ENCODE measurements at places on chromosomes 3 and 15.

DNA sequence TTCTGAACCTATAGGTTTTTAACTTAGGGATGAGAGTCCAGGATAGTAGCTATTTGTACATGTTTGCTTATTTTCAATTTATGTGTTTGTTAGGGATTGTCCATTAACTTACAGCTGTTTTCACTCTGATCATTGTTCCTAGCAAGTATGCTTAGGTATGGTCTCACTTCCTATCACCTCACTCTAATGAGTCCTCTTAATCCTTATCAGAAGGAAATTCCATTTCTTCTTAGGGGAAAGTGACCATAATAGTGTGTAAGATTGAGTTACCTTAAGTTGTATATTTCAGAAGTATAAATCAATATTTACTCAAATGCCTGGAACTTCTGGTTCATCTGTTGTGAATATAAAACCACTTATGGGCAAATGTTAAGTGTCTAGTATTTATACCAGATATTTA is 53.0 kb downstream of the PIAS1 start:
- no peak for DNase-seq

GRCh38 chr3:106083207-106083606 is 214.4 kb upstream of the CBLB start:
- DNase-seq: no peak

DNA sequence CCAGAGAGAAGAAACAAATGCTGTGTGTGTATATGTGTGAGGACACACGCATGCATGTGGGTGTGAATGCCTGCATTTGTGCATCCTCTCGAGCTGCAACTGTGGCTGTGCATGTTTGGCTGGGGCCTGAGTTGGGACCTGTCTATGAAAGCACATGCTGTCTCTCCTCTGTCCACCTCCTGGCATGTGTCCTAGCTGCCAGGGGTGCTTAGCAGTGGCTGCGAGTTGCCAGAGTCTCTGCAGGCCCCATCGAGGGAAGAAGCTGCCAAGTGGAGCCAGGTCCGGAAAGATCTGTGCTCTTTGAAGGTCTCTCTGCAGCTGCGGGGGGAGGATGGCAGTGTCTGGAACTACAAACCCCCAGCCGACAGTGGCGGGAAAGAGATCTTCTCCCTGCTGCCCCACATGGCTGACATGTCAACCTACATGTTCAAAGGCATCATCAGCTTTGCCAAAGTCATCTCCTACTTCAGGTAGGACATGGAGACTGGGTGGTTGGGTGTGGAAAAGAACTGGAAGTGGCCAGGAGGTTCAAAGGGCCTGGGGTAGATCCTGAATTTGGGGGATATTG is 30.7 kb downstream of the NR1I2 start:
- DNase-seq: no peak

GRCh38 chr3:172166890-172167289 is 127.5 kb downstream of the FNDC3B start:
- no peak for DNase-seq

DNA sequence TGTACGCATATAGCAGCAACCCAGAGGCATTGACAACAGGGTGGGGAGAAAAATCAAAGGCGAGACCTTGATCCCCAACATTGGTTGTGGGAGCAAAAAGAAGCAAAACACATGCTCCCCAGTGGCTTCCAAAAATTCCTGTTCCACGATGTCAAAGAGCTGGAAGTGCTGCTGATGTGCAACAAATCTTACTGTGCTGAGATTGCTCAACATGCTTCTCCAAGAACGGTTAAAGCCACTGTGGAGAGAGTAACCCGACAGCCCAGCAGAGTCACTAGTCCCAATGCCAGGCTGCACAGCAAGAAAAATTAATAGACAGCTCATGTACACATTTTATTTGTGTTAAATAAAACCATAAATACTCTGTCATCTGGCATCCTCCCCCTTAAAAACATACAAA is 179.9 kb upstream of the PFN2 start:
- no peak for DNase-seq

DNA sequence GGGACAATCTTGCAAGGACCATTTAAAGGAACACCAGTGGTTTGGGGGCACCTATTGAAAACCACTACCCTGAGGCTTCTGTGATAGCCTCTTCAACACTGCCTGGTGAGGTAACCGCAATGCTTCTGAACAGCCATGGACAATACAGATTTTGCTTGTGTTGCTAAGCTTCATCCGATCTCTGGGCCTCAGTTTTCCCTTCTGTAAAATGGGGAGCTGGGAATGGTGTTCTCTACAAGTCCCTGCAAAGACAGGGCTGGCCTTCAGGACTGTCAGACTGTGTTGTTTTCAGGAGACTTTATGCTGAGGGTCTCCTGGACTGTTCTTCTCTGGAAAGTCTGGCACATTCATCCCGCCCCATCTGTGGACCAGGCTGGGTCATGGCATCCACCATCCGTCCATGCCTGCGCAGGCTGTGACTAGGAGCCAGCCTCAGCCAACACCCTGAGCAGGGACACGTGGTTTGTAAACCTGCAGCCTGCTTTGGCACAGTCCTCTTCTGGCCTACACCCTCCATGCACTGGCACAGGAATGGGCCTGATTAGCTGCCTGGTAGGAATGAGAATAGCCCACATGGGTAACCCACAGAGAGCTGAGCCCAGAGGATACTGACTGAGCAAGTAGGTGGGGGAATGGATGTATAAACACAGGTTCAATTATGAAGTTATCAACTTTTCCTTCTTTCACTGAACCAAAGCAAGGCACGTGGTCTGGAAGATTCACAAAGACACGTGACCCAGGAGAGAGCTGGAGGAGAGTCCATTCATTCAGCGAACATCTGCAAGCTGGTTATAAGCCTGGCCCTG is 55.3 kb downstream of the ROPN1B start:
- no peak for DNase-seq

DNA sequence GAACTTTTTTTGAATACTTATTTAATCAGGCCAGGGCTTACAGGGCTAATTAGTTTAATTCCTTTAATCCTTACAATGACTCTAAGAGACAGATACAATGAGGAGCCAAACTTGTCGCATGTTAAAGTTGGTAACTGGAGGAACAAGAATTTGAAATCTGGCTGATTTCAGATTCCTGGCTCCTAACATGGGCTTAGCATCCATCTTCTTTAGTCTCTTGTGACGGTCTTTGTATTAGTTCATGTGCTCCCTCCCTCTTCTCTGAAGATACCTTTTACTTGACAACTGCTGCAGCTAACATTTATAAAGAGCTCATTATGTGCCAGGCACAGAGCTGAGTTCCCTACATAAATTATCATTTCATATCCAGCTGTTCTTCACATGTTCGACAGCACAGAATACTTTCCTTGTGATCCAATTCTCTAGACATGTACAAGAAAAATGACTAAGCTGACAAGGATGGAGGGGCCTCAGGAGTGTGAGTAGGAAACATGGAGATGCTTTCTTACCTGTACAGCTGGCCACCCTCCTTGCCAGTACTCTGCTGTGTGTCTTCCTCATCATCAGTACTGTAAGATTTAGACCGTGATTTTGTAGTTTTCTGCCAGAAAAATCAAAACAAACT is 206.8 kb upstream of the STRIT1 start:
- no peak for DNase-seq

DNA sequence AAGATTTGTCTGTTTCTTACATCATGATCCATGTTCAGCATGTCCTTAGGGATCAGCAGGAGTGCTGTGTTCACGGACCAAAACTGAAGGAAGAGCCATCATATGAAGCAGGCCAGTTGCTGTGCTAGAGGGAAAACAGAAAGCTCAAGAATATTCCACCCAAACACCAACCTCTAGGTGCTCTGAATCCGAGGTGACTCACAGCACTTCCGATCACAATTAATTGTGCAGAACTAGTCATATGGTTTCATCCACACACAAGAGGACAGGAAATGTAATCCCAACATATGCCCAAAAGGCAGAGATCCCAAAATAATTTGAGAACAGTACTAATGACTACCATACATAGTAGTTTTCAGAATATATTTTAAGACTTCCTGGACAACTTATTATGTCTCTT is 257.9 kb upstream of the KCNH8 start:
- no peak for DNase-seq

DNA sequence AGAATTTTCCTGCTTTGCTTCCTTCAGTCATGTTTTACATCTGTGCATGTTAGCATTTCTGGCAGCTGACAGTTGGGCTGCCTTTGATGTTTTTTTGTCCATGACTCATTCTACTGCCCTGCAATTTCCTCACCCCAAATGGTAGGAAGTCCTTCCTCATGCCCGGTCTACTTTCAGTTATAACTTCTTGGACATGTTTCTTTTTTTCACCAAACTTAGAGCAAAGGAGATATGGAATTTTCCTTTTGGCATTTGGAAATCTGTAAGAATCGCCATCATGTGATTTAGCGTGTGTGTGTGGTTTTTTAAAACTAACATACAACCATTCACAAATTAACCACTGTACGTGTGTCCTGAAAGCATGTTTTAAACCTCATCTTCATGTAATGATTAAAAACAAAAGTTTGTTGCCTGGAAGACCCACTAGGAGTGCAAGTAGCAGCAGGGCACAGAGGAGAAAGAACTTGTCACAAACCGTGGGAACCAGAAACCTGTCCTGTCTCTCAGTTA is 430.7 kb upstream of the CFAP20DC start:
- DNase-seq: no peak

DNA sequence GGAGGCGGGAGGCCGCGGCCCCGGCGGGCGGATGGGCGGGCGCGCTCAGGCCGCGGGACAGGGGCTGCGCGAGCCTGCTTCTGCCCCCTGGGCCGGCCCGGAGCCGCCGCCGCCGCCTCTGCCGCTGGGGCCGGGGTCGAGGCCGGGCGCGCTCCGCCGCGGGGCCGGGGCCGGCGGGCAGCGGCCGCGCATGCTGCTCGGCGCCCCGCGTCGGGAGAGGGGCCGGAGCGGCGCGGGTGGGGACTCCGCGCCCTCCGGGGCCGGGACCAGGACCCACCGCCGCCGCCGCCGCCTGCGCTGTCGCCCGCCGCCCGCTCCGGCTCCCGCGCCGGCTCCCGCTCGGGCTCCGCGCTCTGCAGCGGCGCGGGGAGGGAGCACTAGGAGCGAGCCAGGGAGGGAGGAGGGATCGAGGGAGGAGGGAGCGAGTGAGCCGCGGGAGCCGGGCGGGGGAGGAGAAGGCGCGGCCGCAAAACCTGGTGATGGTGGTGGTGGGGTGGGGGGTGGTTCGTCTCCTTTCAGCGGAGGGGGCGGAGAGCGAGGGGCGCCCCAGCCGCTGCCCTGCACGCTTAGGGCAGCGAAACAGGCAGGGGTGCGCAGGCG is at the start of gene LINGO1:
Gene LINGO1 (minus strand): TSS at position 379 of the 600 bp plus-strand sequence. CDS start 597 bp downstream, outside the sequence.
- DNase-seq: no peak

GRCh38 chr3:161854232-161854771 is 357.7 kb downstream of the OTOL1 start:
- DNase-seq: no peak

DNA sequence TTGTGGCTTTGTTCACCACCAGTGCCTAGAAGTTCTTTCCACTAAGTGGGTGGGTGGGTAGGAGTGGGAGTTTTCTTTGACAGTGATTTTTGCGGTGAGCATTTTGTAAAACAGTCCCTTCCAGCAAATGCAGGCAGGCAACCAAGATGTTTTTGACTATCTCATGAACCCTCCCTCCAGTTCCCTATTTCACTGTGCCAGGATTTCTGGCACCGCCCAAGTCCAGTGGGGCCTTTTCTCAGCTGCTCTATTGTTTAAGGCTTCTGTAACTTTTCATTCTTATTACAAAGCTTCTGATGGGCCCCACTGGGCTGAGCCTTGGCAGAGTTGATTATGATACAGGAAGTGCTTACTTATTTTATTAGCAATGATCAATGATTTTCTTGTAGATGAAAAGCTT is 236.0 kb downstream of the EDEM1 start:
- DNase-seq: no peak

GRCh38 chr3:7305561-7305960 is 444.6 kb downstream of the GRM7 start:
- DNase-seq: no peak

DNA sequence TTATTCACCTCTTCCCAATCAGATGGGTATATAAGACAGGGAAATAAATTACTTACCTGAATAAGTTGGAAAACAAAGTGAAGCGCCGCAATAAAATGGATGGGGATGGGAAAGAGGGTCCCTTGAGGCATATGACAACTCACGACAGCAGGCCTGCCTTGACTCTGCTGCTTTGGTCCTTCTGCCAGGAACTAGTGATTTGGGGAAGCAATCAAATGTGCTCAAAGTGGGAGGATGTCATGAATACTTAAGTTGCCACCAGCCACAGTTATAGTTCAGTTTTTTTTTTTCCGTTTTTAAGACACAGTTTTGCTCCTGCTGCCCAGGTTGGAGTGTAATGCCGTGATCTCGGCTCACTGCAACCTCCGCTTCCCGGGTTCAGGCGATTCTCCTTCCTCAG is 4.6 kb downstream of the PARL start:
- no peak for DNase-seq

GRCh38 chr3:58776231-58776630 is 109.7 kb upstream of the FAM3D start:
- DNase-seq: no peak

GRCh38 chr3:59685432-59685831 is 635.6 kb upstream of the CFAP20DC start:
- no peak for DNase-seq

DNA sequence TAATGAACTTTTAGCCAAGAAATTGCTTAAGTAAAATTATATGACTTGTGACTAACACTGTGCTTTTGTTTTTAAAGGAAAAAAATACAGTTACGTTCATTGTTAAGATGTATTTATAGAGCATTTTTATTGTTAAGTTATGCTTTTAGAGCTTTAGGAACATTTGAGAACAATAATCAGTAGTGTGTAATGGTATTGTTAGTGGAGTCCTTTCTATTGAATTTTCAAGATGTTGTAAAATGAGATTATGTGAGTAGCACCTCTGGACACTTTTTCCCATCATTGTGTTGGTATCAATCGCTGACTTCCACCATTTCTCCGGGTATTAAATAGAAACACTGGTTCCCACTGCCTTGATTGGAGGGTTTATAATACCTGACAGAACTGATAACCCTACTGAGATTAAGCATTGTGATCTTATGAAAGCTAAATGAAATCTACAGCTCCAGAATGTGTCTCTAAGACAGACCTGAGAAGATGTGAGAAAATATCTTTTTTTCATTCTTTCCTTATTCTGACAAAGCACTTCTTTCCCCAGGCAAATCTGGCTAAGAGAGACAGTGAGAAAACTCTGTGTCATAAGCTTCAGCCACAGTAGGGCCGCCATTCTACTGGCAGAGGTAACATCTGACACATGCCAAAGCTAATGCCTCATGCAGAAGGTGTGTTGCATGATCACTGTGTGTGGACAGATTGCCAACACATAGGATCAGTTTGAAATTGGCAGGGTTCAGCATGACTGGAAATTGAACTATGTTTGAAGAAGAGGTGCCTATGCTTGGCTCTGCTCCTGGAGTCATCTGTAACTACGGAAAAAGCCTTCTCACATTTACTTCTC is 610.8 kb downstream of the MECOM start:
- DNase-seq: no peak

DNA sequence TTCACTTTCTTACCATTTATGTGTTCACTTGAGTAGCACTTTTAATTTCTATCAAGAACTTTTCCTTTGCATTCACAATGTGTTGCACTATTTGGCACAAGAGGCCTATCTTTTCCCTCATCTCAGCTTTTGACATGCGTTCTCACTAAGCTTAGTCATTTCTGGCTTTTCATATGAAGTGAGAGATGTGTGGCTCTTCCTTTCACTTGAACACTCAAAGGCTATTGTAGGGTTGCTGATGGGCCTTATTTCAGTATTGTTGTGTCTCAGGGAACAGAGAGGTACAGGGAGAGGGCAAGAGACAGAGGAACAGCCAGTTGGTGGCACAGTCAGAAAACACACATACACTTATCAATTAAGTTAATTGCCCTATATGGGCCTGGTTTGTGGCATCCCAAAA is 127.4 kb upstream of the MLF1 start:
- no peak for DNase-seq

- no peak for DNase-seq
Observed at GRCh38 chr3:13222131-13222530, 148.9 kb upstream of the IQSEC1 start.

- DNase-seq: no peak
Observed at GRCh38 chr3:173761161-173761560, 363.6 kb downstream of the NLGN1 start.
